ENCODE measurements at places on chromosomes 3 and 15.
A peak's percentile ranks its signal among the peaks of the same experiment; 100 is the strongest.

- H3K4me1 ChIP-seq, result no peaks in the 10 kb centered on the region
- DNase-seq, result no peak
- H3K27me3 ChIP-seq, result peaks cover 27% of the 10 kb centered on the region
- no peak overlapping the region for H3K27ac ChIP-seq
- H3K36me3 ChIP-seq, result no peaks in the 10 kb centered on the region
- no peak overlapping the region for H3K4me3 ChIP-seq
These were observed 41.9 kb downstream of the MEX3B start for GRCh38 chr15:82003916-82004315.

DNA sequence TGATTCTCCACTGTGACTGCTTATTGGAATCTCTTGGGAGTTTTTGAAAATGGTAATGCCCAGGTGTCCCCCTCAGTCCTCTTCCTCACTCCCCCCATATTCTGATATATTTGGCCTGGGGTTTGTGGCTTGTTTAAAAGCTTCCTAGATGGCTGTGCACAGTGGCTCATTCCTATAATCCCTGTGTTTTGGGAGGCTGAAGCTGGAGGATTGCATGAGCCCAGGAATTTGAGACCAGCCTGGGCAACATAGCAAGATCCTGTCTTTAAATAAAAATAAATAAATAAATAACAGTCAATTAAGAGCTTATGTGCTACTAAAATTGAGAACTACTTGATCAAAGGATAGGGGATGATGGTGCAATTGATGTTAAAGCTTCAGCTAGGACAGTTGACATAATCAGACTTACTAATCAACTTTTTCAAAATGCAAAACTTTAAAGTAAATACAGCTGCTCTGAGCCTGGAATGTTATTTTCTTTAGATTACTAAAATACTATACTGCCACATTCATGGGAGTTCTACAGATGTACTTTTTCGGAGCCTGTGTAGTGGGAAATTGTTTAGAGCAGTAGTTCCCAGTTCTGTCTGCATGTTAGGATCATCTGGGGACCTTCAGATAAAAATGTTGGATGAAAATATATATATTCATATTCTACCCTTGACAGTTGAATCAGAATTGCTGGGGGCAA is 33.4 kb downstream of the ARIH1 start:
- no peak for DNase-seq
- peaks cover 10% of the 10 kb centered on the region for H3K36me3 ChIP-seq
- no peak overlapping the region for H3K4me3 ChIP-seq
- no peaks in the 10 kb centered on the region for H3K27me3 ChIP-seq
- H3K4me1 ChIP-seq, result peaks cover 48% of the 10 kb centered on the region

DNA sequence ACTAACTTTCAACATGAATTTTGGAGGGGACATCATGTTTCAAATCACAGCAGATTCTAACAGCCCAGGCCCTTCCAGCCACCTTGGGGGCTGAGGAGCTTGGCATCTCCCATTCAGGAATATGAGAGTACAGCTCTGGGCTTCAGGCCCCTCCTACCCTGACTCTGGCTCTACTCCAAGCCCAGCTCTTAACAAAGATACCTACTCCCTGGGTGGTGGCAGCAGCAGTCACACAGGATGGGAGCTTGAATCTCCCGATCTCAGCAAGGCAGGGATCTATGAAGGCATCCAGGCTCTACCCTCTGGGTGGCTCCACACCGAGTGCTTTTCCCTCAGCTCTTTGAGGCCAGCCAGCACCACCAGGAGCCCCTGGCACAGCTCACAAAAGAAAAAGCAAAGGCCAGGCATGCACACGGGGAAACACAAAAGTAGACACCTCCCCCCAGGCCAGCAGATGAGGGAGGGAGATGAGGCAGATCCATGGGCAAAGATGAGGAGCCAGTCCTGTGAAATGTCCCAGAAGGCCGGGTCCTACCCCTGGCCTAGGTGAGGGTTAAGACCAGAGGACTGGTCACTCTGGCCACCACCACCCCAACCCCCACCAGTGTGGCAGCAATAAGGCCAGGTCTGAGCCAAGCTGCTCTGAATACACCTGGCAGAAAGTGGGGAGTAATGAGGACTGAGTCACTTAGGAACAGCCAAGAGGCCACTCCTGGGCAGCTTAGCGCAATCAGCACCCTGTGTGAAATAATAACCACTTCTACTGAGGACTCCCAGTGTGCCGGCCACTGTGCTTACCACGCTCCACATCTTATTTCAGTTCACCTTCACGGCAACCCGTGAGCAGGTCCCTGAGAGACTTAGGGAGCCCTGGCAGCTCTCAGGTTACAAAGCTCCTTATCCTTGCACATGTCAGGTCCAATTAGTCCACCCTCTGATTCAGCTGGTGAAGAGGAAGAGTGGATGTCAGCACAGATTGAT is 24.3 kb downstream of the PLA2G4F start:
- no peaks in the 10 kb centered on the region for H3K36me3 ChIP-seq
- H3K4me3 ChIP-seq, result no peak overlapping the region
- no peak for DNase-seq
- H3K27me3 ChIP-seq, result peaks cover 60% of the 10 kb centered on the region
- H3K27ac ChIP-seq, result no peak overlapping the region

GRCh38 chr15:64138331-64138941 is 13.1 kb upstream of the SNX22 start:
- no peak for DNase-seq
- H3K36me3 ChIP-seq, result peaks cover 45% of the 10 kb centered on the region
- H3K4me1 ChIP-seq, result no peaks in the 10 kb centered on the region
- H3K27me3 ChIP-seq, result no peaks in the 10 kb centered on the region

DNA sequence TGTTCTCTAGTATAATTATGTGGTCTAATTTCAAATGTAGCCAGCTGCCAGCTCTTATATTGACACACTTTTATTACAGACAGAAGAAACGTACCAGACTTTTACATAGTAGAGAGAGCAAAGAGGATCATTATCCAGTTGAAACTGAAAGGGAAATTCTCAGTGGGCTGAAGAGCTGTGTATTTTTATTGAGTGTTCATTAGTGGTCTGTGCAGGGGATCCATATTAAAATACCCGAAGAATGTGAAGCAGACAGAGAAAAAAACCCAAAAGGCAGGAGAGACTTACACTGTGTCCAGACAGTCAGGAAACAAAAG is 41.3 kb downstream of the MYRIP start:
- no peak overlapping the region for H3K4me3 ChIP-seq
- no peak for DNase-seq
- peaks cover 17% of the 10 kb centered on the region for H3K27me3 ChIP-seq
- H3K27ac ChIP-seq, result no peak overlapping the region
- H3K36me3 ChIP-seq, result no peaks in the 10 kb centered on the region

- H3K36me3 ChIP-seq, result no peaks in the 10 kb centered on the region
- DNase-seq, result no peak
- no peaks in the 10 kb centered on the region for H3K4me1 ChIP-seq
- H3K4me3 ChIP-seq, result no peak overlapping the region
- H3K27ac ChIP-seq, result no peak overlapping the region
- H3K27me3 ChIP-seq, result no peaks in the 10 kb centered on the region
These were observed 427.4 kb downstream of the FGF12 start for GRCh38 chr3:192299921-192300320.

DNA sequence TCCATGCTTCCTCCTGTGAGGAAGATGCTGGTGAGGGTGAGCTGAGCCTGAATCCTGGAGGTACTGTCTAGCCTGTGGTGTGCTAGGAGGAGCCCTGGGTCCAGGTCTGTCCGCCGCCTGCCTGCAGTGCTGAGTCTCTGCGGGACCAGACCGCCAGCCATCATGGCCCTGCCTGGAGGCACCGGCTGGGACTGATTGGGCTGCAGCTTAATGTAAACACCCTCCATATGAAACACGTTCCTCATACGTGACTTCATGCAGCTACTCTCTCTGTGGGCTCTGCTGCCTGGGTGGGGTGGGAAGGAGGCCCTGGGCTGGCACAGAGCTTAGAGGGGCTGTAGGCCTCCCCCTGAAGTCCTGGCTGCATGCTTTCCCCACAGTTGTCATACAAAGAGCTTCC is 67.4 kb downstream of the FBLN2 start:
- peaks cover under 1% of the 10 kb centered on the region for H3K4me1 ChIP-seq
- peaks cover 4% of the 10 kb centered on the region for H3K27me3 ChIP-seq
- no peaks in the 10 kb centered on the region for H3K36me3 ChIP-seq
- no peak for DNase-seq
- H3K4me3 ChIP-seq, result no peak overlapping the region

GRCh38 chr3:923161-923910 is 169.5 kb upstream of the CNTN6 start:
- H3K27ac ChIP-seq, result no peak overlapping the region
- H3K4me1 ChIP-seq, result no peaks in the 10 kb centered on the region
- no peak for DNase-seq
- H3K36me3 ChIP-seq, result no peaks in the 10 kb centered on the region
- H3K4me3 ChIP-seq, result no peak overlapping the region
- H3K27me3 ChIP-seq, result no peaks in the 10 kb centered on the region

- H3K27ac ChIP-seq, result peak overlapping the region; percentile 80
- H3K4me3 ChIP-seq, result no peak overlapping the region
- H3K36me3 ChIP-seq, result peaks cover 31% of the 10 kb centered on the region
- DNase-seq, result no peak
- no peaks in the 10 kb centered on the region for H3K27me3 ChIP-seq
- no peaks in the 10 kb centered on the region for H3K4me1 ChIP-seq
These were observed 54.2 kb downstream of the GRIP2 start for GRCh38 chr3:14485981-14486380.

GRCh38 chr3:138381413-138381901 is 33.1 kb downstream of the MRAS start:
- peaks cover 18% of the 10 kb centered on the region for H3K27me3 ChIP-seq
- no peaks in the 10 kb centered on the region for H3K4me1 ChIP-seq
- no peak overlapping the region for H3K4me3 ChIP-seq
- no peak for DNase-seq

DNA sequence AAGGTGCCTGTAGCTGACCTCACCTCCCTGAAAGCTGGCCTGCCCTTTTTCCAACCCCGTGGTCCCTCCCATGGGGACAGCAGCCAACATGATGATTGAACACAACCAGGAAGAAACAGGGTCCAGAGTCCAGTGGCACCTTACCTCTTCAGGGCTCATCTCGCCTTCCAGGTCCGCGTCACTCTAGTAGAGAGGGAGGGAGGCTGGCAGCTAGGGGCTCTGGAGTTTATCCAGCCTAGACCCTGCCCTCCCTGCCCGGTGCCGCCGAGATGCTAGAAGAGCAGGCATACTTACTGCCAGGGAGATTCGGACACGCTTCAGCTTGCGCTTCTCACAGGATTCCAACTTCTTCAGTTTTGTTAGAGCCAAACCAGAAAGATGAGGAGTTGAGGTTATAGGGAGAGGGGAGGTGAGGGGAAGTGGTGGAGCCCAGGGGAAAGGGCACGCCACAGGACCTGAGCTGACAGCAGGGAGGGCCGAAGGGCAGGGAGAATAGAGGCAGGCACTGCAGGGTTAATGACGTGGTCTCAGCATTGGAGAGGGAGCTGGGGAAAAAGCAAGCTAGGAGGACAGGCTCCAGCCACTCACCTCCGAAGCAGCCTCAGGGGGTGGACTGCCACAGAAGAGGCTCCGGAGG is 9.1 kb downstream of the CLCN2 start:
- peaks cover 5% of the 10 kb centered on the region for H3K36me3 ChIP-seq
- no peaks in the 10 kb centered on the region for H3K4me1 ChIP-seq
- H3K4me3 ChIP-seq, result no peak overlapping the region
- H3K27ac ChIP-seq, result no peak overlapping the region
- DNase-seq, result no peak
- no peaks in the 10 kb centered on the region for H3K27me3 ChIP-seq

DNA sequence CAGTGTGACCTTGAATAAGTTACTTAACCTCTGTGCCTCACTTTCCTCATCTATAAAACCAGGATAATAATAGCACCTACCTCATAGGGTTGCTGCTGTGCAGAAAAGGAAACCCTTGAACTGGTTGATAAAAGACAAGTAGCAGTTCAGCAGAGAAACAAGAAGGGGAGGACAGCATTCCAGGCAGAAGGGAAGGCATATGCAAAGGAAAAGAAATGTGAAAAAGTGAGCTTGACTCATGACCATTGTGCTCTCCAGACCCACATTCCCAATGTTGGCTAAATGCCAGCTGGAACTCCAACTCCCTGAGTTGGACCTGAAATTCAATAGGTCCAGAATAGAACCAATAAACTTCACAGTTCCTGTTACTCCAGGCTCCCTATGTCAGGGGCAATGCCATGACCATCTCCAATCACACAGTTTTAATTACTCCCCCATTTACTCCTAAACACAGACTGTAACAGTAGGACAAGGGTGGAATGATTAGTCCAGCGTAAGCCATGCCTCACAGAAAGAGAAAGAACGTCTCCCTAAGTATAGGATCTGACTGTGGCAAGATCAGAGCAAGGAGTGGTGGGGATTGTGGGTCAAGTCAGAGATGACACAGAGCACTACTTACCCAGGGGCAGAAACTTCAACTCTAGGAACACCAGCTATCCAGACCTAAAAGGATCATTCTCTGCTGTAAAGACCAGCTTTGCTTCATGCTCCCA is 26.9 kb downstream of the PRKAR2A start:
- peaks cover 42% of the 10 kb centered on the region for H3K4me1 ChIP-seq
- H3K36me3 ChIP-seq, result peaks cover 5% of the 10 kb centered on the region
- DNase-seq, result no peak
- no peaks in the 10 kb centered on the region for H3K27me3 ChIP-seq
- H3K27ac ChIP-seq, result no peak overlapping the region
- H3K4me3 ChIP-seq, result no peak overlapping the region
